Sciatic nerve (tissue), 2 donors: ENCODE measurements at places on chromosomes 3 and 15.

DNA sequence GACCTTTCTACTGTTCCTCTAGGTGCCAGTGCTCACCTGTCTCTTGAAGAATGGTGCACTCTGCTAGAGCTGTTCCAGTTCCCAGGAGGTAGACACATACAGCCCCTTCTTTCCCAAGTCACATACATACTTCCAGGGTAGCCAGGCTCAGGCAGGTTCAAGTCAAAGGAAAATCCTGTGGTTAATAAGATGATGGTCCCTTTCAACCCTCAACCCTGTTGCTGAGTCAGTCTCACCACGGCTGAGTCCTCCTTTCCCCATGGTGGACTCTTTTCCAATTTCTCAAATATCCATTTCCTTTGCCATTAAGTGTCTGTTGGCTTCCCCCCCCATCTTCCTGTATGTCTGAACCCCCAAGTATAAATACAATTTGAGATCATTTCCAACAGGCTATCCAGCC is 56.1 kb upstream of the ACAN start:
- no peak for DNase-seq

DNA sequence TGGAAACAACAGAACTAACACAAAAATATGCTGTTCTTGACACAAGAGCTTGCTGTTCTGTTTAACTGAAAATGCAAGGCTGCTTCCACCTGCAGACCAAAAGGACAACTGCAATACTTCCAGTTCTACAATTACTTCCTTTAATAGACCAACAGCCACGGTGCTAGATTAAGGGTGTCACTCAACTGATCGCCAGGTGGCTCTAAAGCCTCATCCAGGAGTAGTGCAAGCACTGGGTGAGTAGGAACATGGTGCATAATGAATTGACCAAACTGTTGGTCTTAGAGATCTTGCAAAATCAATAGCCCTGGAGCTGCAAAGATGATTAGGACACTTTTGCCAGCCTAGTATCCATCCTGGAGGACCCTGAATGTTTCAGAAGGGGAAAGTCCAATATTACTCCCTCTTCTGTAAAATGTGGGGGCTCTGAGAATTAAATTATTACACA is 3.6 kb upstream of the CLDN16 start:
- DNase-seq = no peak

DNA sequence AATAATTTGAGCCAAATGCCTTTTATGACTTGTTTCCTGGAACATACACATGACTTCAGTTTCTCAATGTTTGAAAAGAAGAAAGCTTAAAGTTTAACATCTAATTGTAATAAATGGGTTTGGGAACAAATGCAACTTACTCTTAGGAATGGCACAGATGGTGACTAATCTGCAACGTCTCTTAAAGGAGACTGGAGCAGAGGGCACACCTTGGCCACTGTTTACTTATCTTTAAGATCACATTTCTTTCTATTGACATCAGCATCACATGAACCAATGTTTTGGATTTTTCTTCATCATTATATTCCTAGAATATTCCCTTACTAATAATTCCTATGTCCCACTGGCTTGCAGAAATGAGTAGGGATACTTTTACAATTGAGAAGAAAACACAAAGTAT is 229.5 kb downstream of the CHL1 start:
- no peak for DNase-seq

DNA sequence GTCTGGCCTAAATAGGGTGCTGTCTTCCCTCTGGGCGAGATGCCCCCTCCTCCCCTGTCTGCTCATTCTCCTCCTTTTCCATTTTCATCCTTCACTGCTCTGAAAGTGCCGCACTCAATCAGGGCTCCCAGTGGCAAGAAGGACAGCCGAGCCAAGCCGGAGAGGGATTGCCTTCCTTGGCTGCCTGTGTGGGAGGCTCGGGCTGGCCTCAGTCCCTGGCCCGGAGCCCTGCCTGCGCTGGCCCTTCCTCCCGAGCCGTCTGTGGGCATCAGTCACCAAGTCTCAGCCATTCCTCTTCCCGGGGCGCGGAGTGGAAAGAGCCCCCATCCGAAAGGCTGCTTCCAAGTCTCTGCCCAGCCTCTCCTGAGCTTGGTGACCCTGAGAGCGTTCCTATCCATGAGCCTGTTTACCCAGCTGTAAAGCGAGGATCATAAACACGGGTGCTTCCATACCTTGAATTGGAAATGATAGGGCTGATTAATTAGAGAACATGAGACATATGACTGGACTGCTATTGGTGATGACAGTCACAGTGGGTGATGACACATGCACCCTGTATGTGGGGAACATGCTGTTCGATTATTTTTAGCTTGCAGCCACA is 59.1 kb upstream of the TLE3 start:
- DNase-seq = peak; percentile 65

DNA sequence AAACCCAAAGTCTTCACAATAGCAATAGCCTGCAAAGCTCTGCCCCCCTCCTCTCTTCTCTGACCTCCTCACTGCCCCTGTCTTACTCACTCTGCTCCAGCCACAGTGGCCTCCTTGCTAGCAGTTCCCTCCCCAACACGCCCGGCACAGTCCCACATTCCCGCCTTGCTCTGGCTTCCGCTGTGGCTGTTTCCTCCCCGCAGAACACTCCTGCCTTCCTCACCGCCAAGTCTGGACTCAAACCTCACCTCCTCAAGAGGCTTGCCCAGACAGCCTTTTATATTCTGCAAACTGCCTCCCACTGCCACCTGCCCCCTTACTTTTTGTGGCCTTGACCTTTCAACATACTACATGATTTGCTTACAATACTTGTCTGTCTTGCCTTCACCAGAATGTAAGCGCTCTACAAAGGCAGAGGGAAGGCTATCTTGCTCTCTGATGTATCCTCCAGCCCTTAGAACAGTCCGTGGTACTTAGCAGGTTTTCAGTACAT is 406 bp upstream of the MPI start:
- DNase-seq = peak; percentile 69

GRCh38 chr3:73571238-73571794 is 53.4 kb downstream of the PDZRN3 start:
- no peak for DNase-seq

DNA sequence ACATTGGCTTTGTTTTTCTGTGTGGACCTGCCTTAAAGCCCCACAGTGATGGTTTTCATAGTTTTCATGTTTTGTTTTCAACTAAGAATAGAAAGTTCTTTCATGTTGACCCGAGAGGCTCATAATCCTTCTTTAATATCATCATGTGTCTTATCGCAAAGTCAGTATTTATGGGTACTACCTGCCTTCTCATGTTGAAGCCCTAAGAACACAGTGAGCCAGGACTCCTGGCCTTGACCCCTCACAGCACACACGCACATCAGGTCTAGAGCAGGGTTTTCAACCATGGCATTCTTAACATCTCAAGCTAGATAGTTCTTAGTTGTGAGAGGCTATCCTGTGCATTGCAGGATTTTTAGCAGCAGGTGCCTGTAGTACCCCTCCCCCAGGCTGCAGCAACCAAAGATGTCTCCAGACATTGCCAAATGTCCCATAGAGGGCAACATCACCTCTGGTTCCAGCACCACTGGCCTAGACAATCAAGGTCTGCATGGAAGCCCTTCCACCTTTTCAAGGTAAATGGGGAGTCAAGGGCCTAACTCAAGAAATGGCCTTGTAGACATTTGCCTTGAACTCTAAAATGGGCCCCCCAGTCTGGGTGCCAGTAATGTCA is 118.3 kb downstream of the MTHFS start:
- DNase-seq = no peak

DNA sequence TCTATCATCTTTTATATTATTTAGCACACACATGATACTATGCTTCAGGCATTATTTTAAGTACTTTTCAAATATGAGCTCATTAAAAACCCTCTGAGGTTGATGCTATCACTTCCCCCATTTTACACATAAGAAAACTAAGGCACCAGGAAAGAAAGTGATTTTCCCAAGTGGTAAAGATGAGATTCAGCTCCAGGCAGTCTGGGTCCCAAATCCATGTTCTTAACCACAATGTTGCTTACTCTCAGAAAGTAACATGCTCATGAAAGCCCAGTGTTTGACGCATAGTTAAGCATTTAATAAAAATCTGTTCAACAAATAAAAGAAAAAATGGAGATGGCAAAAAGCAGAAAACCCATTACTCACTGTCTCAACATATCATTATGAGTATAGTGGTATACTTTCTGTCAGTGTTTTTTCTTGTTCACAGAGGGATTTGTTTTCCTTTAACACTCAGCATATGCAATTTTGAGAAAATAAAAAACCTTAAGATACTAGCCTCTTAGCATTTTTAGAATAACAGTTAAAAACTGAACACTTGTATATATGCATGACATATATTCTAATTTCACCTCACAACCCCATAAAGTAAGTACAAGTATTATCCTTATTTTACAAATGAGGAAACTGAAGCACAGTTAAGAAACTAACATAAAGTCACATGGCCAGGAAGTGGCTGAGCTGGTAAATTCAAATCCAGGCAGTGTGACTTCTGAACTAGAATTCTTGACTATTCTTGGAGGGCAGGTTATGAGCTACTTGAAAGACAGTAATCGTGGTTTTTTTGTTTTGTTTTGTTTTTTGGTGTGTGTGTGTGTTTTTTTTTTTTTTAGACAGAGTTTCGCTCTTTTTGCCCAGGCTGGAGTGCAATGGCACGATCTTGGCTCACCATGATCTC is 10.4 kb downstream of the PEAK1 start:
- no peak for DNase-seq

- no peak for DNase-seq
Measured at GRCh38 chr3:187929112-187929816, 184.0 kb upstream of the BCL6 start.

DNA sequence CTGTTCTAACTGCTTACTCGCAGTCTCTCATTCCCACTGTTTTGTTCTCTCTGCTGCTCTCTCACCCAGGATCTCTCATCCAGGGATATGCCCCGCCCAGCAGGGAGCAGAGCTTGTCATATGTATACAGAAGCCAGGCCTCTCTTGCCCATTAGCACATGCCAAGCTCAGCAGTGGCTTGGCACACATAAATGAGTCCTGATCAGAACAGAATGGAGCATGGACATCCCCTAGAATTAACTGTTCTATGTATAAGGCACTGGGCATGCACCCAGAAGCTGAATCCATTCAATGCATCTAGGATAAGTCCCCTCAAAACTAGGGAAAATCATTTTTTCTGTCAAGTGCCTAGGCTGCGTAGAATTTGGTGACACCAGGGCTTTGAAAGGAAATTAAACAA is 61.6 kb downstream of the IGSF11 start:
- DNase-seq = no peak

DNA sequence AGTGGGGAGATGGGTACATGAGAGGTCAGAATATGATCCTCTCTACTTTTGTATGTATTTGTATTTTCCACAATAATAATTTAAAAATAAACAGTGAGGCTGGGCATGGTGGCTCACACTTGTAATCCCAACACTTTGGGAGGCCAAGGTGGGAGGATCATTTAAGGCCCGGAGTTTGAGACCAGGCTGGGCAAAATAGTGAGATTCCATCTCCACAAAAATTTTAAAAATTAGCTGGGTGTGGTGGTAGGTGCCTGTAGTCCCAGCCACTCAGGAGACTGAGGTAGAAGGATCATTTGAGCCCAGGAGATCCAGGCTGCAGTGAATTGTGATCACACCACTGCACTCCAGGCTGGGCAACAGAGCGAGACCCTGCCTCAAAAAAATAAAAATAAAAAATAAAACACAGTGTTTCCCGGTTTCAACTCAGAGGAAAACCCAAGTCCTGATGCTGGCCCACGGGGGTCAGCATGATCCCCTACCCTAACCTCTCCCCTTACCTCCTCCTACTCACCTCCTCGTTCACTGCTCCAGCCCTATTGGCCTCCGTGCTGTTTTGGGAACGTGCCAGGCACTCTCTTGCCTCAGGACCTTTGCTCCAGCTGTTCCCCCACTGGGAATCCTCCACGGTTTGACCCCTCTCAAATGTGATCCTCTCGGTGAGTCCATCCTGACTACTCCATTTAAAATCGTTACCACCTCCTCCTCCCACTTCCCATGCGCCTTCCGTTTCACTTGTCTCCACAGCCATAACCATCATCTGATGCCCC is 2.9 kb upstream of the KLHL40 start:
- peak; percentile 35 for DNase-seq

DNA sequence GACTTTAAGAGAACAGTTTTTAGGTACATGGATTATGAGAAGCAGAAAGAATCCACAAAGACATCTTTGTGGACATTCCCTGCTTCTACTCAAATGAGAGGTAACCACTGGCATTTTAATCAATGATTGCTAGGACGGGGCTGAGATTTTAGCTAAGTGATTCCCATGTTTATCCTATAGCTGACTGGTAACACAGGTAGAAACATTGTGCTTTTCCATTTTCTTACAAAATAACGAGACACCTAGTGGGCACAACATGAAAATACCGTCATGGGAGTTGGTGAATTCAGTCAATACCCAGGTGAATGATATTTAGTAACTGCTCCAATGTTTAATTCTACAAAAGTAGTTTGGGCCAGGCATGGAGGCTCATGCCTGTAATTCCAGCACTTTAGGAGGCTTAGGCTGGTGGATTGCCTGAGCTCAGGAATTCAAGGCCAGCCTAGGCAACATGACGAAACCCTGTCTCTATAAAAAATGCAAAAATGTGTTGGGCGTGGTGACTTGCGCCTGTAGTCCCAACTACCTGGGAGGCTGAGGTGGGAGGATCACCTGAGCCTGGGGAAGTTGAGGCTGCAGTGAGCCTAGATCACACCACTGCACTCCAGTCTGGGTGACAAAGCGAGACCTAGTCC is 37.2 kb upstream of the DENND4A start:
- no peak for DNase-seq

DNA sequence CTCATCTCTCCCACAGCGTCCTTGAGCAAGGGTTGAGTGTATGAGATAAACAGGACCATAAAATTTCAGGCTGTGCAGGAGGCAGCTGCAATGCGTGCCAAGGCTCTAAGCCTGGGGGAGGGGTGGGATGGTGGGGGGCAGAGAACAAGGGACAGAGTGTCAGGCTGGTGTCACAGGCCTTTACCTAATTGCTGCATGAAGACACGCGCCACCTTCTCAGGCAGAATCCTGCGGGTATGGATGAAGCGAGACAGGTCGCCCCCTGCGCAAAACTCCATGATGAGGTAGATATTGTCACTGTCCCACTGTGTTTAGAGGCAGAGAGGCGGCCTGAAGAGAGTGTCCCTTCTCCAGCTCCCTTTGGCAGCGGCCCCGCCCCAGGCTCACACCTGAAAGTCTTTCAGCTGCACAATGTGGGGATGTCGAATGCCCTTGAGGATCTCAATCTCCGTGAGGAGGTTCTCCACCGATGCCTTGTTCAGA is 1.0 kb downstream of the ULK3 start:
- DNase-seq = no peak

DNA sequence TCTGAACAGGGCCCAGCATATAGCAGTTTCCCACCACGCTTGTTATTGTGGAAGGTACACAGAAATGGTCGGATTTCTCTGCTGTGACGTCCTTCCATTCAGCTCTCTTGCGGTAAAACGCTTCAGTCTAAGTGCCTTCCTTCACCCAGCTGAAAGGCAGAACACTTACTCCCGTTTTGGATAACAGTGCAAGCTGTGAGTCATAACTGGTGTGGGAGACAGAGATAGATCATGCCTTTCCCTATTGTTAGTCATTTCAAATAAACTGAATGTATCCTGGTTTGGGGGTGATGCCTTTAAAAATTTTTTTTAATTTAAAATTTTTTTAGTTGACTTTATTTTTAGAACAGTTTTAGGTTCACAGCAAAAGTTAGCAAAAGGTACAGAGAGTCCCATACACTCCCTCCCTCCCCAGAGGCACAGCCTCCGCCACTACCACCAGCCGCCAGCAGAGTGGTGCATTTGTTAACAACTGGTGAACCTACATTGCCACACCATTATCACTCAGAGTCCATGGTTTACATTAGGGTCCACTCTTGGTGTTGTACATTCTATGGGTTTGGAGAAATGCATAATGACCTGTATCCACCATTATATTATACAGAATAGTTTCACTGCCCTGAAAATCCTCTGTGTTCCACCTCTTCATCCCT is 94.9 kb upstream of the NSMCE3 start:
- no peak for DNase-seq

GRCh38 chr3:84184937-84185336 is 773.9 kb upstream of the CADM2 start:
- DNase-seq = no peak
